ENCODE measurements at places on chromosomes 6 and 20.

GRCh38 chr6:43189776-43190304 lies 7.8 kb downstream of the CUL9 start:
- no peak overlapping the region for H3K4me3 ChIP-seq
- peaks cover 5% of the 10 kb centered on the region for H3K27me3 ChIP-seq
- H3K36me3 ChIP-seq, result peaks cover 28% of the 10 kb centered on the region
- H3K27ac ChIP-seq, result no peak overlapping the region
- no peaks in the 10 kb centered on the region for H3K4me1 ChIP-seq

DNA sequence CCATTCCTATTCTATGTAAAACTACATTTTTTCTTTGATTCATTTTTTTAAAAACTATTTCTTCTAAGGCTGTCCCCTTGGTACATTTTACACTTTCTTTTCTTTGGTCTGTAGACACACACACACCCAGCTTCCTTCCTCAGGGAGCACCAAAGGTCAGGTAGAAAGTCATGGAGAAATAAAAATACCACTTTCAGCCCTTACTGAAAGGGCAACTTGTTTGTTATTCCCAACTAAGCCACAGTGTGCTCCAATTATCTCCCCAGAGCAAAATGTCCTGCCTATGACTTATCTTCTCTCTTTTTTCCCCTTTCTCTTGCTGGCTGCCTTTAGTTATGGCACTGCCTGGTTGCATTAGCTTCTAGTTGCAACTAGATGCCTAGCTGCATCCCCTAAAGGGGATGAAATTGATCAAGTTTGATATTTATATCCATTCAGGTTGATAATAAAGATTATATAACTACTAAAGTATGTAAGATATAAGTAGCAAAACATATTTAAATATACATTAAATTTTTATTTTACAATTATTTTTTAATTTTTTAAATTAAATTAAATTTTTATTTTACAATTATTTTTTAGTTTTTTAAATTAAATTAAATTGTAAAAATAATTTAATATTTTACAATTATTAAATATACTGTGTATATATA lies 21.6 kb upstream of the LRRC1 start:
- H3K36me3 ChIP-seq, result peaks cover 9% of the 10 kb centered on the region
- no peak for DNase-seq
- H3K27ac ChIP-seq, result no peak overlapping the region
- no peaks in the 10 kb centered on the region for H3K4me1 ChIP-seq
- no peaks in the 10 kb centered on the region for H3K27me3 ChIP-seq

- H3K4me1 ChIP-seq, result peaks cover 9% of the 10 kb centered on the region
- H3K27ac ChIP-seq, result no peak overlapping the region
- no peak for DNase-seq
- peaks cover 57% of the 10 kb centered on the region for H3K36me3 ChIP-seq
Measured at GRCh38 chr6:160031442-160031841, 62.6 kb downstream of the IGF2R start.

DNA sequence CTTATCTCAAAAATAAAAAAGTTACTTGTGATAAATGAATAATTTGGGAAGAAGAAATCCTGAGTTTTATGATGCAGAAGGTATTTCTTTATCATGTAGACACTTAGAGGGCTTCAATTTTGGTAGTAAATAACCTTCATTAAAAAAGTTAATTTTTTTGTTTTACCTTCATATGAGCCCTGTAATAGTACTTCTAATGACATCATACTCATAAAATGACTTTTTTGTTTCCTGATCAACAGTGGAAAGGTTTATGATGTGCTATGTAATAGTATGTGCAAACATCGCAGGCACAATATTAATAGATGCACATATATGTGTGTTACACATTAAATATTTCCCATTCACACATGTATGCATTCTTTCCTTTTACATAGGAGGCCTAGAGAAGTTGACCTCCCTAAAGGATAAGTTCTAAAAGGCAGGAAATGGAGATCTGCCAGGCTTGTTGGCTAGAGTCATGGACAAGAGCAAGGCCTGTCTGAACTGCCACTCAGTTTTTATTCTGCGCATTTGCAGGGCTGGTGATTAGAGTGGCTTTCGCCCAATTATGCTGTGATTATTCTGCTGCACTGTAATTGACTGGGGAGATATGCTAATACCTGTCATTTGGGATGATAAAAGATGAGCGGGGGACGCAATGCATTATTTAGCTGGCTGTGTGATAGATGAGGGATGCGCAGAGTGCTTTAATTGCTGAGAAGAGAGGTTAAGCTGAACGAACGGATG lies 272.6 kb downstream of the TMEM242 start:
- H3K27ac ChIP-seq, result no peak overlapping the region
- H3K36me3 ChIP-seq, result no peaks in the 10 kb centered on the region
- no peak overlapping the region for H3K4me3 ChIP-seq
- H3K27me3 ChIP-seq, result peaks cover 8% of the 10 kb centered on the region
- H3K4me1 ChIP-seq, result peaks cover 18% of the 10 kb centered on the region

- peaks cover 4% of the 10 kb centered on the region for H3K4me1 ChIP-seq
- DNase-seq, result peak; percentile 22
- H3K27ac ChIP-seq, result no peak within 1 kb of the TSS
- peaks cover 5% of the 10 kb centered on the region for H3K27me3 ChIP-seq
- no peaks in the 10 kb centered on the region for H3K36me3 ChIP-seq
Measured at GRCh38 chr20:31967830-31968249, at the start of gene XKR7. TSS of gene XKR7 (plus strand) at chr20:31968151. CDS start at chr20:31968176, 25 bp downstream.

- no peaks in the 10 kb centered on the region for H3K4me1 ChIP-seq
- H3K36me3 ChIP-seq, result peaks cover 4% of the 10 kb centered on the region
Measured at GRCh38 chr6:155314092-155314772, at the start of gene TFB1M. TSS of gene TFB1M (minus strand) at chr6:155314484. CDS start at chr6:155314428, 56 bp downstream.

DNA sequence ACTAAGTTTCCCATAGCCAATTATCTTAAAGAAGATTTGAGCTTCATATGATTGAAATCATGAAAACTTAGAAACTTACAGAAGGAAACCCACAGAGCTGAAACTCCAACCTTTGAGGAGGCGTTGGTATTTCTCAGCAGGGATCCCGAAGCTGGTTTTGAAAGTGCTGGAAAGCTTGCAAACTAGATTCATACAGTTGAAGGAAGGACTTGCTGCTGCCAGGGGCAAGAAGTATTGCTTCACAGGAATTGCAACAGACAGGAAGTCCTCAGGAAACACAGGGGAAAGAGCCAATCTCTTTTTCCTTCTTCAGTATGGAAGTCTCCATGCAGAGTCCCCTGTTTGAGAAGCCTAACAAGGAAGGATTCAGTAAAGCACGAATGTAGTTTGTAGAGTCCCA lies 419.7 kb downstream of the CD109 start:
- no peak overlapping the region for H3K4me3 ChIP-seq
- H3K36me3 ChIP-seq, result no peaks in the 10 kb centered on the region
- DNase-seq, result no peak
- H3K27ac ChIP-seq, result no peak overlapping the region

GRCh38 chr20:36613974-36614373 lies 8.4 kb downstream of the RAB5IF start:
- no peak overlapping the region for H3K4me3 ChIP-seq
- no peak overlapping the region for H3K27ac ChIP-seq
- H3K27me3 ChIP-seq, result no peaks in the 10 kb centered on the region
- DNase-seq, result no peak
- H3K4me1 ChIP-seq, result no peaks in the 10 kb centered on the region

GRCh38 chr6:86535100-86535499 lies 402.2 kb upstream of the HTR1E start:
- DNase-seq, result no peak
- no peak overlapping the region for H3K4me3 ChIP-seq
- no peak overlapping the region for H3K27ac ChIP-seq
- no peaks in the 10 kb centered on the region for H3K4me1 ChIP-seq
- H3K27me3 ChIP-seq, result no peaks in the 10 kb centered on the region
- no peaks in the 10 kb centered on the region for H3K36me3 ChIP-seq

- peak overlapping the region; percentile 56 for H3K4me3 ChIP-seq
- H3K4me1 ChIP-seq, result peaks cover 12% of the 10 kb centered on the region
- DNase-seq, result no peak
Measured at GRCh38 chr6:158770533-158771330, 48.4 kb downstream of the EZR start.

- H3K27ac ChIP-seq, result no peak overlapping the region
- peaks cover 7% of the 10 kb centered on the region for H3K4me1 ChIP-seq
- no peaks in the 10 kb centered on the region for H3K27me3 ChIP-seq
- H3K4me3 ChIP-seq, result no peak overlapping the region
- H3K36me3 ChIP-seq, result no peaks in the 10 kb centered on the region
Measured at GRCh38 chr6:7088076-7088742, 19.6 kb upstream of the RREB1 start.

GRCh38 chr6:73134588-73134987 lies 90.7 kb downstream of the KHDC1L start:
- peak; percentile 83 for DNase-seq
- H3K27ac ChIP-seq, result no peak overlapping the region
- no peak overlapping the region for H3K4me3 ChIP-seq
- H3K27me3 ChIP-seq, result no peaks in the 10 kb centered on the region
- H3K4me1 ChIP-seq, result no peaks in the 10 kb centered on the region

DNA sequence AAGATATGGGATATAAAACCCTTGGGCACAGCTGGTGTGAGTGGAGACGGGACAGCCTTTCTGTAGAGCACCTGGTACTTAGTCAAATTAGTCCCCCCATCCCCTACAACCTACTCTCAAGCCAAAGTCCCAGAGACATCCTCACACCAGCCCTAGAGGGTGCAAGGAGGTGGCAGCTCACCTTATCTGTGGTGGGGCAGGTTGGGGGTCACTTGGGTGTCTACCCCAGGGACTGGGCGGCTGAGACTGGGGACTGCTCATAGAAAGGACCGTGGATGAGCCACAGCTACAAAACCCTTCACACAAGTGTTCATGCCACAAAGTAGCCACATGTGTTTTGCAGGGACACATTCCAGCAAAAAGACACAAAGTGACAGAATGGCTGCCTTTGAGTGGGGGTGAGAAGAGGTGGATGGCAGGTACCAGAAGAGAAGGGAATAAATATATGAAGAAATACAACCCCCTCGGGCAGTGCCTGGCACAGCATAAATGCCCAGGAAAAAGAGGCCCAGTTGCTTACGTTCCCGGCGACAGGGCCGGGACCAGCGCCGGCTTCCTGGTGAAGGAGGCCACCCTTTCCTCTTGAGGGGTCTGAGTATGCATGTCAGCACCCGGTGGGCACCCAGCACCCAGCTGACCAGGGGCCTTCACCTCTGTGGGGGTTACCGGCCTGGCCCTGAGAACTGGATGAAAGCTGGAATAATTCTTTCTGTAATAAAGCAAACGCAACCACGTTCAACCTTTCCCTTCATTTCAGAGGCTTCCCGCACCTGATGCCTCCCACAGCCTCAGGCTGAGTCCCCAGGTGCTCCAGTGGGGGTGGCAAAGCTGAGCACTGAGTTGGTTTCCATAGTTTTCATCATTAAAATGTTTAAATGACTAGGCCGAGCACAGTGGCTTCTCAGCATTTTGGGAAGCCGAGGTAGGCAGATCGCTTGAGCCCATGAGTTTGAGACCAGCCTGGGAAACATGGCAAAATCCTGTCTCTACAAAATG lies 14.4 kb upstream of the CEBPB start:
- no peaks in the 10 kb centered on the region for H3K36me3 ChIP-seq
- H3K27me3 ChIP-seq, result peaks cover 2% of the 10 kb centered on the region
- no peak overlapping the region for H3K27ac ChIP-seq
- H3K4me3 ChIP-seq, result no peak overlapping the region

- peaks cover 18% of the 10 kb centered on the region for H3K36me3 ChIP-seq
- no peak overlapping the region for H3K4me3 ChIP-seq
- peaks cover 8% of the 10 kb centered on the region for H3K27me3 ChIP-seq
Measured at GRCh38 chr20:20829681-20830080, 117.2 kb upstream of the RALGAPA2 start.

- peaks cover 6% of the 10 kb centered on the region for H3K4me1 ChIP-seq
- H3K27me3 ChIP-seq, result no peaks in the 10 kb centered on the region
- H3K27ac ChIP-seq, result no peak overlapping the region
Measured at GRCh38 chr6:125315548-125315947, 13.8 kb upstream of the HDDC2 start.

GRCh38 chr6:84764332-84765049 lies at the start of gene TBX18:
TSS of gene TBX18 (minus strand) at chr6:84764598. CDS start at chr6:84764181, 417 bp downstream.
- peaks cover 3% of the 10 kb centered on the region for H3K36me3 ChIP-seq
- peak within 1 kb of the TSS; percentile 92 for H3K4me3 ChIP-seq
- peak; percentile 93 for DNase-seq
- H3K27ac ChIP-seq, result peak within 1 kb of the TSS; percentile 88
- peaks cover 32% of the 10 kb centered on the region for H3K4me1 ChIP-seq
- H3K27me3 ChIP-seq, result peaks cover 32% of the 10 kb centered on the region

DNA sequence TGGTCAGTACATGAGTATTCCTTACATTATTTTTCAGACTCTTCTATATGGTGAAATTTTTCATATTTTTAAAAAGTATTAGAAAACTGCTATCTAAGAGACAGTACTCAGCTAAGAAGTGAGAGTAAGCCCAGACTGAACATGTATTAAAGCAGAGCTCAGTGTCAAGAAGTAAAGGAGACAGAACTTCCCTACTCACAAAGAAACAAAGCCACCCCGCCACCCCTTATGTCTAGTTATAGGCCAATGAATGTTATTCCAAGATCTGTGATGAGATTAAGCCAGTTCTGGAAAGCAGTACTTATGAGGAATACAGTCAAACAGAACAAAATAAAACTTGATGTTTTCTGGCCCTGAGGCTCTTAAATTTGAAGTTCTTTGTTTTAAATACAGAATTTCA lies 114.5 kb downstream of the RNGTT start:
- no peak overlapping the region for H3K27ac ChIP-seq
- no peak overlapping the region for H3K4me3 ChIP-seq
- no peaks in the 10 kb centered on the region for H3K4me1 ChIP-seq
- no peak for DNase-seq
- H3K27me3 ChIP-seq, result no peaks in the 10 kb centered on the region

DNA sequence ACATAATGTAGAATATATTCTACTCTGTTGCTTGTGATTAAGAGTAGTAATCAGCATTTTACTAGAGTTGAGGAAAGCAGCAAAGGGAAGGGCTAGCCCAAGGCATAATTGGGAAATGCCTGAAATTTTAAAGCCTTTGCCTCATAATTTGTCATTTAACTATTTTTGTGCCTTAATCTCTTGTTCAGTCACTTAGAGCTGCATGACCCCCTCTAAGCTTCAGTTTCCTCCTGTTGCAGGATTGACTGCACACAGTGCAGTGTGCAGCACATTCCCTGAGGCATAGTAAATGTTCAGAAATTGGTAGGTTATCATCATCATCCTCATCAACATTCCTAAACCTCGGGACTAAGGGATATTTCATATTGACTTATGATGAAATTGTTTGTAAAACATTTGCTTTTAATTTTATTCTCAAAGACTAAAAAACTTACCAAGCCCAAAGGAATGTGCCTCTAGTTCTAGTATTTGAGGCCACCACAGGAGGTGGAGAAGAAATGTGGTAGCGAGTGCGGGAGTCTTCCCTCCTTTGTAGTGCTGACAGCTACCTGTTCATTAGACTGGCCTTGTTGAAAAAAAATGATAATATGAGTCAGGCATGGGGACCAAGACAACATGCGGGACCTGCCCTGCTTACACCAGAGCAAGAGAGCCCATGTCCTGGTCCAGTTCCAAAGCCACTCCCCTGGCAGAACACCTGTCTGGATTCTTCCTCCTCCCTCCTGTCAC lies 14.8 kb upstream of the TENT5A start:
- peaks cover 4% of the 10 kb centered on the region for H3K4me1 ChIP-seq
- DNase-seq, result no peak
- H3K36me3 ChIP-seq, result no peaks in the 10 kb centered on the region
- no peak overlapping the region for H3K4me3 ChIP-seq
